Skeletal muscle tissue (tissue), 5 donors: ENCODE measurements at places on chromosomes 1 and 21. TPM values are rescaled to one million over a fixed set of nuclear protein-coding genes. Genes with fewer than 3 reads are reported as not detected.

GCSAML gene
- 0.52 TPM for total RNA-seq

CNKSR1 gene
- total RNA-seq, result not detected

MYOC gene
- 5.2 TPM for total RNA-seq

C1orf105 gene
- 44.4 TPM for total RNA-seq

CLEC20A gene
- total RNA-seq, result not detected

SCAF4 gene
- total RNA-seq, result 8.4 TPM

ACTL8 gene
- total RNA-seq, result not detected

SMIM1 gene
- 1.6 TPM for total RNA-seq

FAM163A gene
- total RNA-seq, result under 0.01 TPM

TXLNA gene
- total RNA-seq, result 30.8 TPM

SPATA45 gene
- total RNA-seq, result 1.6 TPM
